Tibial nerve (tissue), 4 donors: ENCODE measurements at places on chromosomes 2 and 18. TPM values are rescaled to one million over a fixed set of nuclear protein-coding genes. Genes with fewer than 3 reads are reported as not detected.

- DNase-seq, result no peak
Observed at GRCh38 chr2:227829337-227829736, 15.7 kb downstream of the CCL20 start.

Gene MBOAT2
- total RNA-seq, result 56.2 TPM

Gene CCDC121
- total RNA-seq, result 5.2 TPM

- no peak for DNase-seq
Observed at GRCh38 chr2:74205596-74205995, 7.2 kb downstream of the MTHFD2 start.

DNA sequence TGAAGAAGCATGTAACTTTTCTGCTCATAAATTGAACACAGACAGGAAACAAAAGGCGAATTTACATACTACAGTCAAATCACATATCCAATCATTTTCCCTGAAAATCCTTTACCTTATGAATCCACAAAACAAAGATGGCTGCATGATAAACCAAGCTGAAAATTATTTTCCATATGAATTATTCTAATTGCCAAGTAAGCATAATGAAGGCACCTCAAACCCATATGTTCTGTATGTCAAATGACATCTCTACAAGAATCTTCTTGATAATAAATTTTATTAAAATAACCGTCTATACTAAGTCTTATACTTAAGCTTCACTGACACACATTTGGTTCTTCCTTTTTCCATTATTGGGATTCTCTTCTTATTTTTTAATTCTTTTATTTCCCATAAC lies 1242.6 kb downstream of the CNTNAP5 start:
- DNase-seq, result no peak

DNA sequence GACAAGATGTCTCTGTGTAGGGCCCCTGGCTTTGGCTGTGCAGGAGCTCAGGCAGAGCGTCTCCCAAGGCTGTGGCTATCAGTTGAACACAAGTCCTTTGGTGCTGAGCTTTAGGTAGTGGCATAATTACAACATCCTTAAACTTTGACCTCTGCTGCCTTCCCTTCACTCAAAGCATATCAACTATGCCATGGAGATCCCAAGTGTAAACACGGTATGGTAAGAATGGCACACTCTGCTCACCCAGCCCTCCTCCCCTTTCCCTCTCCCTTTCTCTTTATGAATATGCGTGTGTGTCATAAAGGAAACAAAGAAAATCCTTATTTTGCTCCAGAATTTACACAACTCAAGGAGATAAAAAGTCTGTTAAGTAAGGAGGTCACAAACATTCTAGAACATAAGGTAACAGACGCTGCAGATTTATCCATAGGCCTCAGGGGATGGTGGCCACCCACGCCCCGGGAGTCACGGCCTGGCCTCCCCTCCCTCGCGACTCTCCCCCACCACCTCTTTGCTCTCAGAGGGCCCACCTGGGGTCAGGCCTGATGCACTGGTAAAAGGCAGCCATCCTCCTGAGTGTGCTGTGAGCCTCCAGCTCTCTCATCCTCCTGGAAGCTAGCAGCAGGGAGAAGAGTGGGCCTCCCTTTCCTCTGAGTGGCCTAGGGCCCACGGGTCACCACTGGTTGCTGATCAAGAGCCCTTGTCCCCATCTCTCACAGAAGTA lies 67.3 kb downstream of the CRACDL start:
- no peak for DNase-seq

GRCh38 chr2:218997731-218998130 lies 4.5 kb upstream of the CRYBA2 start:
- no peak for DNase-seq

GRCh38 chr18:63119647-63120046 lies 199.9 kb downstream of the BCL2 start:
- DNase-seq, result peak; percentile 25

Gene SLC9A2
- under 0.01 TPM for total RNA-seq

Gene CACNB4
- total RNA-seq, result 4.8 TPM

DNA sequence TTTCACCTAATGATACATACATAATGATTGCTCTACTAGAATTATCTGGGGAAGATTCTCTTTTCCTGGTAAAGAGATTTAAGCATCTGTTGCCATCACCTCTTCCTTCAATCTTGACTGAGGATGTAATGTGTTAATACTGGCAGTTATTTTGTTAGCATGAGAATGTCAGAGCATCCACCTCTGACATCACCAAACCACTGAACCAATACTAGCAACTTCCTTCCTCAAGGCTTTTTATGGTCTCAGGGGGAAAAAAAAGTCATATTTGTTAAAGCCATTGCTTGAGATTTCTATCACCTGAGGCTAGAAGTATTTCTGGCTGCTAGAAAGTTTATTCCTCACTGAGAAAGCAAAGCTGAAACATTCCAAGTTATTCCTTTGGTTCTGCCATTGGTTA lies 48.5 kb downstream of the DSEL start:
- DNase-seq, result no peak

DNA sequence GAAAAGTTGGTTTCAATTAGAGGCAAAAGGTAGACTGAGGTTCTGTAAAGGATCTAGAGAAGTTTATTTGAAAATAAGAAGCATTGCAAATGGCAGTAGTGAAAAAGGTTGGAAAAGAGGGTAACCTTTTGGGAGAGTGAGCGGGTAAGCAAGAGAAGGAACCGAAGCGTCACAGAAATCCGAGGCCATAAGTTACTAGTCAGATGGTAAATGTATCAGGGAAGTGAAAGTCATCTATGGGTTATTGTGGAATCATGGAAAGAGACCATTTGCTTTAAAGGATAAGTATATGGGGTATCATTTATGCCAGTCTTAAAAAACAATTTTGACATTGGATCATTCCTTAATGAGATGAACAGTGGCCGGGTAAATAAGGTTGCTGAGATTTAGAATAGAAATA lies 30.5 kb downstream of the EML4 start:
- DNase-seq, result no peak

GRCh38 chr2:168174756-168175155 lies 72.6 kb downstream of the STK39 start:
- DNase-seq, result no peak
